Activated T-cell treated with anti-CD3 and anti-CD28 coated beads for 48 hours (primary cell): ENCODE measurements at places on chromosomes 7 and 10.

GRCh38 chr10:86855513-86855912 is 99.1 kb downstream of the BMPR1A start:
- no peak for DNase-seq

DNA sequence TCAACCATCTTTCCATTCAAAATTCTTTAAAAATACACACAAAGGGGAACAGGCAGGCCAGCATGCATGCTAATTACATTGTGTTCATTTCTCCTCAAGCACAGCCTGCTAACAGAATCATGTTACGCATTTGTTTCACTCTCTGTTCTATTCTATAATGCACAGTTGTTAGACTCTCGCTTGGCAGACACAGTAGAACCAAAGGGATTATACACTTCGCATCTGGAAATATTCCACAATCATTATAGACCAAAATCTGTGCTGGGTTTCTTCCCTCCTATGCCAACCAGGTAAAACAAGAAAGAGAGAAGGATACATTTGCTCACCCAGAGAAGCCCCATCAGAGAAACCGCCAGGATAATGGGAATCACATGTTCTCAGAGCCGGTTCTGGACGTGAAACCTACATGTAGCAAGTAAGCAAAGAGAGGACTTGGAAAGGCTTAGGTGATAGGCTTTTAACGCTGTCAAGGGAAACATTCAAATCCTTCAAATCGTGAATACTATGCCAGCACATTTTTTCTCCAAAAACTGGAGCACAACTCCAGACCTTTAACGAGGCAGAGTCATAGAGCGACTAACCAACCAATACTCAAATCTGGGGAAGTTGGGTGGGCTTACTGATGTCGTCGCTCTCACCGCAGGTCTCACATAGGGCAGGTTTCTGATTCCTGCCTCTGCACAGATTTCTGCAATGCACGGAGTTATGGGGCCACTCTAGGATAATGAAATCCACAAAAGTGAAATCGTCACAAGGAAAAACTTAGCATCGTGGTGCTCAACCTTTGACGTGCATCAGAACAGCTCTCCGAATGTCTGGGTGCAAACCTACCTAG is 380.5 kb upstream of the AUTS2 start:
- DNase-seq, result no peak

- DNase-seq, result no peak
Observed at GRCh38 chr10:47027108-47027783, 116.0 kb downstream of the PTPN20 start.

GRCh38 chr7:9889554-9889953 is 1084.1 kb upstream of the PHF14 start:
- no peak for DNase-seq

DNA sequence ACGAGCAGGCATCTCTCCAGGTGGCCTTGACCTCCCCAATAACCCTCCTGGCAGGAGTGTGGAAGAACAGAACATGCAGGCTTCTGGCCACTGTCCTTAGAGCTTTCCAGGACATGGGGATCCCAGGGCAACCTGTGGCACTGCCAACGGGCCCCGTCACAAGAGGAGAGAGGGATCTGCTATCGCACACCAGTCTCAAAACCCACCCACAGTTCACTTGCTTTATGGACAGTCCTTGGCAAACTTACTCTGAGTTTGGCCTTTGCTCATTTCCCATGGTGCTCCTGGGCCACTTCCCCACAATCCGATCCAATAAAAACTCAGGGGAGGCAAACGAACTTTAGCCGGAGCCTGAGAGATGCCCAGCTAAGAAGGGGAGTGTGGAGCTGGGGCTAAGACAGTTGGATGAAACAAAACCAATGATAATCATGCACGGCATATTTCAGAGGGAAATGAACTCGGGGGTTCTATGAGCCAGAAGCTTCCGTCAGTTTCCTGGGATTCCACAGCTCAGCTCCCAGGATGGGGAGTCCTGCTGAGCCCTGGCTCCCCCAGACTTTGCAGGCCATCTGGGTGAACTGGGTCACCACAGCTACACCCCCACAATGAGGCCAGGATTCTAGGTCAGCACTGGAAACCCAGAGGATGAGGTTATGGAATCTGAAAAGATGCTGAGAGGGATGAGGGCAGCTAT is 158.4 kb downstream of the NEURL1 start:
- DNase-seq, result no peak

- DNase-seq, result no peak
Observed at GRCh38 chr7:130442601-130443000, 1.8 kb upstream of the CEP41 start.

GRCh38 chr10:123559823-123560092 is 106.4 kb upstream of the GPR26 start:
- no peak for DNase-seq

DNA sequence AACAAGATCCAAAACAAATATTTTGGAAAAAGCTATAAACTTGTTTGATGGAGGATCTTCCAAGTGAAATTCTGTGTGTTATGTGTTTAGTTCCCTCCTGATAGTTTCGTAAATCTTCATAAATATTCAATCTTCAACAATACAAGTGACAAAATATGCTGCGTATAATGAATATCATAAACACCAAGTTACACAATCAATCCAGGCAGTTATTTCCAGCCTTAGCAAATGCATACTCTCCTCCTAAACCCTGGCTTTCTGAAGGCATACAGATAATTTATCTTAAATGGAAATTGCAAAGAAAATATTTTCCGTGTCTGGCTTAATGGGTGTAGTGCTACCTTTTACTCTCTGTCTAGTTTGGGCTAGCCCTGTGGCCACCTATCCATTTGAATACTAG is 864.9 kb upstream of the ZWINT start:
- no peak for DNase-seq

- DNase-seq, result no peak
Observed at GRCh38 chr10:51302316-51302715, 228.0 kb downstream of the PRKG1 start.

- no peak for DNase-seq
Observed at GRCh38 chr10:10848488-10849111, 169.1 kb upstream of the CELF2 start.

- DNase-seq, result peak; percentile 63
Observed at GRCh38 chr7:38232502-38233366, 40.7 kb downstream of the TARP start.

- DNase-seq, result no peak
Observed at GRCh38 chr10:116056445-116057293, 216.3 kb downstream of the GFRA1 start.

GRCh38 chr10:84198206-84198915 is 4.0 kb downstream of the CDHR1 start:
- DNase-seq, result no peak

GRCh38 chr10:11345224-11346054 is 266.0 kb downstream of the USP6NL start:
- no peak for DNase-seq

DNA sequence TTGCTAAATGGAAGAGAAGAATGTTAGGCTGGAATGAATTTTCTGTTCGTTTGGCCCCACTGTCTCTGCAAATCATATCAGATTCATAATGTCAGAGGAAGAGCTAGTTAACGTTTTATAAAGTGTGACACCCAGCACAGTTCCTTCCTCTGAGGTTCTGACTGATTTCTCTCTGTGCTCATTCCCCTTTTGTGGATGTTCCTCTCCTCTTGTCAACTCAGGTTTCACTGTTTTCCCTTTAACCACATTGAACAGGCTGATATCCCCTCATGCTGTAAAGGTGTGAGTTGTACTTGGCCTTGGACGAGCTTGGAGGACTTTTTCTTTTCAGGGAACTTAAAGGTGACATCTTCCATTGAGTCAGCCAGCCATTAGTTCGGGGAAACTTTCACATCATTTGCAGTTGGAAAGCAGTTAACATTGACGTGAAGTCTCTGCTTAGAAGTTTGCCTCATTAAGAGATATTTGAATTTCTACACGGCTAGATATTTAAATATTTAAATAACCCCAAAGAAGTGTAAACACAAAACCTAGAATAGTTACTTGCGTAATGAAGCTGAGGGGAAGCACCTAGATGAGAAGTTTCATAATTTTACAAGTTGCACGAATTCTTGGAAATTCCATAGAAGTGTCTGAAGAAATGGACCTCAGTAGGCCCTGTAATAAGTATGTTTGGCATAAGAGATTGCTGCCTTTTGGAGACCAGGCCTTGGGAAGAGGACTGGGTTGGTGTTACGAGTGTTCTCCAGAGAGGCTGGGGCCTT is 101.5 kb upstream of the EGR2 start:
- DNase-seq, result no peak

GRCh38 chr10:2921956-2922680 is 145.2 kb upstream of the PFKP start:
- DNase-seq, result no peak

DNA sequence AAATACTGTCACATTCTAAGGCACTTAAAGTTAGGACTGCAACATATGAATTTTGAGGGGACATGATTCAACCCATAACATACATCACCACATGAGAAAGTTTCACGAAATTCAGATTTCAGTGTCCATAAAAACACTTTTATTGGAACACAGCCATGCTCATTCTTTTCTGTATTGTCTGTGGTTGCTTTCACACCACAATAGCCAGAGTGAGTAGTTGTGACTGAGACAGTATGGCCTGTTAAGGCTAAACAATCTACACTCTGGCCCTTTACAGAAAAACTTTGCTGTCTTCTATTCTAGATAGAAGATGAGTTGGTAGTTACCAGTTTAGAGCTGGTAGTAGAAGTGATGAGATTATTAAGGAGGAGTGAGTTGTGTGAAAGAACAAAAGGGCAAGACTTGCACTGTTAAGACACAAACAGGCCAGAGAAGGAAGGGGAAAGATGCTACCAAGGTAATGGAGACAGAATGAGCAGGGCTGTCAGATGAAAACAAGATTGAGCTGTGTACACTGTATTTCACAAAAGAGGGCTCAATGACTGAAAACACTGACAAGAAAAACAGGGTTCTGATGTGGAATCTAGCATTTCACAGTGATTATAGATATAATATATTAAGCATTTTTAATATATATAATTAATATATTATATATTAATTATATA is 108.6 kb downstream of the PPP1R3A start:
- DNase-seq, result no peak

- DNase-seq, result no peak
Observed at GRCh38 chr10:52871191-52871843, 98.7 kb upstream of the MBL2 start.

DNA sequence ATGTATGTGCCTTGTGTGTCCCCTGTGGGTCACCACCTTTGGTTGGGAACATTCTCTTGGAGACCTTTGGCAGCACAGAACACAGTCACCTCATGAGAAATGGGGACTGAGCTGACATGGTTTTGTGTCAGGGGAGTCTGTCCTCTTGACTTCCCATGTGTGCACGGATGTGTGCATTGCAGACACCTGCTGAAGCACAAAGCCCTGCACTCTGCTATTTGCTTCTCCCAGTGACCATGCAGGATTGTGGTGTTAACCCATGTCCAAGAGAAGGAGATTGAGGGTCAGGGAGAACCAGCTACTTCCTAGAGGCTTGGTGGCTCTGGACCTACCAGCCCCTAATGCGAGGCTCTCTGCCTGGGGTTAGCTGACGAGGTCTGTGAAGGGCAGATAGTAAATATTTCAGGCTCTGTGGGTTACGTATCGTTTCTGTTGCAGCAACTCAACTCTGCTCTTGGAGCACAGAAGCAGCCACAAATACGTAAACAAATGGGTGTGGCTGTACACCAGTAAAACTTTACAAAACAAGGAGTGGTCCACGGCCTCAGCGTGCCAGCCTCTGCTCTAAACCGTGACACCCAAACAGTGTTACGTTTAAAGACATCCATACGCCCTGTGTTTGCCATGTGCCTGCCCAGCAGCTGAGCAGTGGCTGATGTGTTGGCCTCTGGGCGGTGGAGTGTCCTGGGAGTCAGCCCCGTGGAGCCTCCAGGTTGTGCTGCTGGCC is 51.7 kb downstream of the ADCY1 start:
- DNase-seq, result no peak

DNA sequence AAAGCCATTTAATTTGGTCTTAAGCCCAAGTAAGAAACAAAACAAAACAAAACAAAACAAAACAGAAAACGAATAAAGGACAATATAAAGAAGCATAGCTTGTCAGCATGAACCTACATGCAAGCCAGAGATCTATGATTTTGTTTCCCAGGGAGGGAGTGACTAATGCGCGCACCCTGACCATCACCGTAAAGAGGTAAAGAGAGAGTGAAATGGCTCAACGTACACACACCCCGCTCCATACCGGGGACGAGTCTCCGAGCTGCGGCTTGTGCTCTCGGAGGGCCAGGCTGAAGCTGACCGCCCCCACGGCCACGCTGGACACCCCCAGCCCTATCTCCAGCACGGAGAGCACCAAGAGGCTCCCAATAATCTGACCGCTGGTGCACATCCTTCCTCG is 1.1 kb downstream of the TMEM196 start:
- DNase-seq, result no peak

- DNase-seq, result no peak
Observed at GRCh38 chr10:102610441-102610887, 33.8 kb upstream of the TRIM8 start.

DNA sequence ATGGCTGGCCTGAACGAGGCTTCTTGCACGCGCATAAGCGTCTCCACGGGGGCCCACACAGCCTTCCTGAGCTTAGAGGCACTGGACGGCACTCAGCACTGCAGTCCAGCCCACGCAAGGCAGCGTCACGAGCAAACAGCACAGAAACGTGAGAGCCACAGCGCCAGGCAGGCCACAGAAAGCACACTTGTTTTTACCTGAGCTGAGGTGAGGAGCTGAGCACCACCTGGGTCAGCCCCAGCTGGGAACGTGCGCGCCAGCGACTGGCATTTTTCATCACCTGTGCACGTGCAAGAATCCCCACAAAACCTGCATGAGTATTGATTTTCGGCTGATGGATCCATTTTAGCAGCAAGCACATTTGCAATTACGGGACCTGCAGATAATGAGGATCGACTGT is 26.7 kb downstream of the IQCE start:
- no peak for DNase-seq

GRCh38 chr7:79282070-79282694 is 171.3 kb downstream of the MAGI2 start:
- DNase-seq, result no peak
